ENCODE measurements at places on chromosomes 16 and 17.

DNA sequence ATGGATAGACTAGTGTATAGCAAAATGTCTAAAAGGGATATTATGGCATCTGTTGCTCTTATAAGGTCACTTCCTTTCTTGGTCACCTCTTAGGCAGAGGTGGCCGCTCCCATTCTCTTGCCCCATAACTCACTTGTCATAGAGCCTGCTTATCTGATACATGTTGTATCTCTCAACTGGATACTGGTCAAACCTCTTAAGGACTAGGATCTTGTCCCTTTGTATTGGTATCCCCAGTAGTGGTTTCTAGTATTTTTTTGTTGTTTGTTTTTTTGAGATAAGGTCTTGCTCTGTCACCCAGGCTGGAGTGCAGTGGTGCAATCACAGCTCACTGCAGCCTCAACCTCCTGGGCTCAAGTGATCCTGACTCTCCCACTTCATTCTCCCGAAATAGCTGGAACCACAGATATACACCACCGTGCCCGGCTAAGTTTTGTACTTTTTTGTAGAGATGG is 27.0 kb downstream of the ZSWIM7 start:
- DNase-seq, result no peak

DNA sequence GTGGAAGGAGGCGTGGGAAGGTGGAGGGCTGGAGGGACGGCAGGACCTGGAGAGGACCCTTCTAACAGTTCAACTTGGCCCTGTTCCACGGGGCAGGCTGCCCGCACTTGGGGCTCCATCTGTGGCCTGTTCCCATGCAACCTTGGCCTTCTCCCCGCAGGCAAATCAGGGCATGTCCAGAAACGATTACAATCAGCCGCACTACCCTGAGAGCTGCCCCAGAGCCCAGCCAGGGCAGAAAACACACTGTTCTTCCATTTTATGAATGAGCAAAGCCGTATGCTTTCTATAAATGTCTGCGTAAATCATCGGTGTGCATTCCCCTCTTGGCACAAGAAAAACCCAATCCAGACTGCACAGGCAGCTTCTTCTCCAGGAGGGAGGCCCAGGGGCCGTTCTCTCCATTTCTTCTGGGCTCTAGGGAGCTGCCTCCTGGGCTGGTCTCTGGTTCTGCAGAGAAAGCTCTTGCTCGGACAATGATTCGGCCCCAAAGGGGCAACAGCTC is 228.7 kb downstream of the SOX9 start:
- no peak for DNase-seq

DNA sequence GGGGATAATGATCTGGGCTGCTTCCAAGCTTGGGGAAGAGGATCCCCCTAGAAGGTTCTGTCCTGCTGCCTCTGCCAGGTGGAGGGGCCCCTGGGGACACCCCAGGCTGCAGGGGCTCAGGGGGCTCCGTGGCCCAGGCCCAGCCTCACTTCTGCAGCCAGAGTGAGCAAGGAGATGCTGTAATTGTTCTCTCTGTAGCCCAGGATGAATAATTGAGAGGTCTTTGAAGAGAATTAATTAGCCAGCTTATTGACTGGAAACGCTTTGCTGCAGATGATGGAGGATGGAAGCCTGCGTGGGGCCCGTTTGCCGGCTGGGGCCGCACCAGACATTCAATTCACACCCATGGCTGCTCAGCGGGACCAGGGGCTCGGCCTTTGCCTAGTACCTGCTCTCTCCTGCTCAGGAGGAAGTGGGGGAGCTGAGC is 38.5 kb downstream of the TMEM235 start:
- DNase-seq, result no peak

DNA sequence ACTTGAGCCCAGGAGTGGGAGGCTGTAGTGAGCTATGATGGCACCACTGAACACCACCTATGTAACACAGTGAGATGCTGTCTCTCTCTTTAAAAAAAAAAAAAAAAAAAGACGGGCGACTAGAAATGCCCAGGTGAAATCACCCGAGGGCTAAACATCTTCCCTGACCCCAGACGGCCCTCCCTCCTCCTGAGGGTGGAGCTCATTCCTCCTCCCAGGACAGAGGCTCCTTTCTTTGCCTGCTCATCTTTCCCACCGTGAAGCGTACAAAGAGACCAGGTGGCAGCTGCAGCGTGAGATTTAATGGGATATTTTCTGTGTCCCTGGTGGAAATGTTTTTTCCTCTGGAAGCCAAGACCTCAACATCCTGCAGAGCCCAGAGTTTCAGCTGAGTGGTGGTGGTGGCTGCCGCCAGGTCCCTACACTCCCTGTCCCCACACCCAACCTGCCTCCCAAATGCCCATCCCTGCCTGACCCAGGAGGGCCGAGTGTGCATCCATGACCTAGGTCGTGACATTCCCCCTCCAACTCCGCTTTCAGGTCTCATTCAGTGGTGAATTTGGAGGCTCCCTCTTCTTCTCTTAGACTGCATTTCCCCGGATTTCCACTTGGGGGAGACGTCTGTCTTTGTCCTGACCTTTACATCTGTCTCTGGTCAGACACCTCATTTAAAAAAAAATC is 14.4 kb upstream of the GPRC5B start:
- DNase-seq, result peak; percentile 63

DNA sequence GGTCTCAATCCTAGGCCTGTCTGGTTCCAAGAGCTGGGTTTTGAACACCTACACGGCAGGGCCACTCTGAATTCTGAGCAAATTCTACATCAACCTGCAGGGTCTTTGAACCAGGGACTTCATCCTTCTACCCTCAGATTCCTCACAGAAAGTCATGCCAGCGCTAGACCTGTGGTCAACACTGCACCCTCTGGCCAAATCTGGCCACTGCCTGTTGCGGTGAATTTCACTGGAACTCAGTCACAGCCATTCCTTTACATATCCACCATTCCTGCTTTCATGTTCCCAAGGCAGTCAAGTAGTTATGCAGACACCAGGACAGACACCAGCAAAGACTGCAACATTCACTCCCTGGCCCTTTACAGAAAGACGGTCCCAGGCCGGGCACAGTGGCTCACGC is 144.6 kb downstream of the C16orf95 start:
- DNase-seq, result no peak

DNA sequence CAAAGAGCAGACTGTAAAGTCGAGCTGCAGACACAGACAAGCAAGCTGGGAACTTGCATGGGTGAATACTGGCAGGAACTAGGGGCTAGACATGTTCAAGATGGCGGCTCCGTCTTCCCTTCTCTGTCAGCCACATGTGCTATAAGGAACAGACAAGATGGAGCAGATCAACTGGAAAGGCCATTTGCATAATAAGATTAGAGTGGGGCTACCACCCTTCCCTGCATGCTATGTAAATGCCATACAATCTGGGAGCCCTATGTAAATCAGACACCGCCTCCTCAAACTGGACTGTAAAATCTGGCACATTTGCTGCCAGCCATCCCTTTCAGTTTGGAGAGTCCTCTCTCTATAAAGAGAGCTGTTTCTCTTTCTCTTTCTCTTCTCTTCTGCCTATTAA is 640.1 kb upstream of the CDH8 start:
- DNase-seq, result no peak

DNA sequence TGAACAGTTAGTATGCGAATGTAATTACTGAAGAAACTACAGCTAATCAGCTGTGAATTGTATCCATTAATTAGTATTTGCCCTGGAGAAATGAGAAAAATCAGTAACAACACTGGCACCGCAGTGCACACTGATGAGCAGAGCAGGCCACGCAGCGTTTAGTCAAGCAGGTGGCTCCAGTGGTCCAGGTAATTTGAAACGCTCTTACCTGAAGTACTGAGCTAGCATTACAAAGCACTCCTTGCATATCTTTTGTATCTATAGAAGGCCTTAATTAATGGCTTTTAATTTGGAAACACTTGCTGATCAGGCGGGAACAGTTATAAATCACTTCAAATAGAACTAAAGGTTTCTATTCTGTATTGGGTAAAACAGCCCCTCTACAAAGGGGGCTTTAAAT is 76.4 kb downstream of the TOX3 start:
- no peak for DNase-seq

DNA sequence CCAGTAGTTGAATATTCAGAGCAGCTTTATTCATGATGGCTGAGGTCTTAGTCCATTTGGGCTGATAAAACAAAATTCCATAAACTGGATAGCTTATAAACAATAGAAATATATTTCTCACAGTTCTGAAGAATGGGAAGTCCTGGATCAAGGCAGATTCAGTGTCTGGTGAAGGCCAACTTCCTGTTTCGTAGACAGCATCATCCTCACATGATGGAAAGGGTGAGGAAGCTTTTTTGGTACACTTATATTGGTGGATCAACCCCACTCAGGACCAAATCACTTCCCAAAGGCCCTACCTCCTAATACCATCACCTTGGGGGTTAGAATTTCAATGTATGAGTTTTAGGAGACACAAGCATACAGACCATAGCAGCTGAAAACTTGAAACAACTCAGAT is 224.2 kb downstream of the CYB561 start:
- DNase-seq, result no peak

GRCh38 chr16:56193951-56194726 is 2.9 kb downstream of the GNAO1 start:
- peak; percentile 39 for DNase-seq

- DNase-seq, result no peak
Measured at GRCh38 chr17:75288770-75289114, 491 bp downstream of the SLC25A19 start.

- DNase-seq, result peak; percentile 48
Measured at GRCh38 chr17:6555331-6556120, 829 bp downstream of the PITPNM3 start.

DNA sequence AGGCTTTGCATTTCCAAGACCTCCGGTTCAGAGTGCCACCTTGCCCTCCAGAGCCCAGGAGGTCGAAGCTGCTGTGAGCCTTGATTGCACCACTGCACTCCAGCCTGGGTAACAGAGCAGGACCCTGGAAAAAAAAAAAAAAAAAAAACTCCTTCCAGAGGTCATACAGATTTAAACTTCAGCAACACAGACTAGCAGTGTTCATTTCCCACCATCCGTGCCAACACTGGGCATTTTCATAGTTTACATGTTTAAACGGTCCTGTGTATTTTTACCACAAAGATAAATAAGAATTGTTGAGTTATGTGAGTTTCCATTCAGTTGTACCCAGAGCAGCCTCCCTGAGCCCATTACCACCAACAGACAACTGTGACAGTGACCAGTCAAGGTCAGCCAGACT is 50.4 kb downstream of the ZDHHC7 start:
- no peak for DNase-seq

- no peak for DNase-seq
Measured at GRCh38 chr17:67262435-67263117, 17.6 kb upstream of the HELZ start.

DNA sequence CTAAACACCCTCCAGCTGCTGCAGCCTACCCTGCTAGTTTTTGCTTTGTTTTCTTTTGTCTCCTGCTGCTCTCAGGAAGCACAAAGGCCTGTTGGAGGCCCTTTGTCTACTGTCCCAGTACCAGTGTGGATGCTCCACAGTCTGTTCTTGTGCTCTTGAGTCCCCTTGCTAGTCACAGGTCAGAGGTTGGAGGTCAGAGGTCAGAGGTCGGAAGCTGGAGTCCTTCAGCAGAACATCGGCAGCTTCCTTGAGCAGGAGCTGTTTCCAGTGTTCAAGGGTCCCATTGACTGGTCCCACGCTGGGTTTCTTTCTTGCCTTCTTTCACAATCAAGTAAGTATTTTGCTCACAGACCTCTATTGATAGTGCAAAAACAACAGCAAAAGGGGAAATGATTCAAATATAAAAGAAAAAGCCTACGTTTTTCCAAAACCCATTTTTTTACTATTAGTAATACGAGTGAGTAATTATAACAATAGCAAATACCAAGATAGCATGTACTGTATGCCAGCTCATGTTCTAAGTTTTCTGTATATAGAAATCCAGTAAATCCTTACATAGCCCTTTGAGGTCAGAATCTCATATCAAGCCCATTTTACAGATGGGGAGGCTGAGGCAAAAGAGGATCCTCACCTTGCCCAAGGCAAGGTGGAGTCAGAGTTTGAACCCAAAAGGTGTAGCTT is 10.9 kb upstream of the IL34 start:
- DNase-seq, result peak; percentile 75

DNA sequence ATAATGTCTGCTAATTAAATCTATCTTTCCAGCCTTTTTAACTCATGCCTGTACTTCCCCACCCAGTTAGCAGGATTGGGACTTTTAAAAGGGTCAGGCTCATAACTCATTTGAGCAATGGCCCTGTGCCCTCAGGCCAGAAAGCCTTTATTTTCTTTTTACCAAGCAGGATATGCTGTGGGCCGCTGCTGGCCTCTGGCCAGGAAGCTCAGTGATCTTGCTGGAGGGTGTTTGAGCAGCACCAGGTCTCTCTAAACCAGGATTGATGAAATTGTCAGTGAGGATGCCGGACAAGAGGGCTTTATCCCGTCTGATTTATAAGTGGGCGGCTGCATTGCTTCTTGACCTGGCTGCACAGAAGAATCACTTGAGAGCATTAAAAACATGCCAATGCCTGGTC is 187.8 kb downstream of the RAB11FIP4 start:
- peak; percentile 53 for DNase-seq

DNA sequence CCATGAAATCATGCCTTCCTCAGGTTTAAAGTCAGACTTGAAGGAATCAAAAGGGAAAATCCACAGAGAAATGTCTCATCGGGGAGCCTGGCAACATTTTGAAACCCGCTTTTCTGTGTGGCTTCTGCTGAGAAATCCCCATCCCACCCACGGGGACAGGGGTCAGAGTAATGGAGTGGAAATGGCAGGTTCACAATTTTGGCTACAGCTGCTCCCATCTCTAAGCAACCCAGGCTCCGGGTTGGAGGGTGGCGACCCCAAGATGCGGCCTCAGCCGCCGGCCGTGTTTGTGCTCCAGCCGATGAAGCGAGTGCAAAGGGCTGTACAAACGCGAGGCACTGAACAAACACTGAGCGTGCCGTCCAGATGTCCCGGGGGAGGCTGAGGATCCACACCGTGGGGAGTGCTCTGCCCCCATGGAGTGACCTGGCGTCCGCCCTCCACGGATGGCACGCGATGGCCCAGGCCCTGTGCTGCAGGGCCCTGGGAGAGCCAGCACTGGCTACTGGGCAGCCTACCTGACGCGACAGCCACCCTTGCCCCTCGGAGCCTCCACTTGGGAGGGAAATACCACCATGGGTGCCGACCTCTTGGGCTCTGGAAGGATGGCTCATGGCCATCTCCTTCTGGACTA is 22.2 kb downstream of the SLC43A2 start:
- DNase-seq, result no peak

All from fibroblast of mammary gland (primary cell).